Stimulated activated CD8-positive, alpha-beta memory T cell treated with anti-CD3 and anti-CD28 coated beads, Interleukin-4, amount 100 ng/mL, for 48 hours (primary cell): ENCODE measurements at places on chromosomes 4 and X.

DNA sequence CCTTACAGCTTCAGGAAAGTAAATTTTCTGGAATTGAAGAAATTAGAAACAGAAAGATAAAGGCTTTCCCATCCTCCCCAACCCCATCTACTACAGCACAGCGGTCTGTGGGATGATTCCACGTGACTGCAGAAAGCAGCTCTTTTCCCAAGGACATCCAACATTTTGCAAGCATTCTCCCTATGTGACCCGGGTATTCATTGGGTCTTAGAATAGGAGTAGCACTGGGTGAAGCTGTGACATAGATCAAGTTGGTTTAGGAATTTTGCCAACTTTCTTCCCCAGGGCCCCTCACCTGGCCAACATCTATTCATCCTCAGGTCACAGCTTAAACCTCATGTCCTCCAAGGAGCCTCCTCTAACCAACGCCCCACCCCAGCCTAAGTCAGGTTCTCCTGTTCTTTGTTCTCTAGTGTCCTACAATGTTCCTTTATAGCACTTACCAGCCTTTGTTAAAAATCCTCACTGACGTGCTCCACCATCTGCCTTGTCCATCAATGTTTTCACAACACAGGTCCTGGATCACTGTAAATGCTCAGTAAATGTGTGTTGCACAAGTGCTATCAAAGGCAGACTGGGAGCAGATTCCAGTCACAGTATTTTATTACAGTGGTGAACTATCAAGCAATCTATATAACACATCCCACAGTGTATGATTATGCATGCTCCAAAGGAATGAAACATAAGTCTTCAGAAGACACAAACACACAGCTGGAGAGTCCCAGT is 80.9 kb upstream of the MTM1 start:
- DNase-seq: no peak

- no peak for DNase-seq
Observed at GRCh38 chr4:101114936-101115372, 232.4 kb downstream of the PPP3CA start.

- DNase-seq: no peak
Observed at GRCh38 chrX:943035-943434, 269.4 kb downstream of the CRLF2 start.

GRCh38 chr4:140742838-140743193 is 13.4 kb downstream of the TBC1D9 start:
- no peak for DNase-seq

GRCh38 chr4:39657465-39657864 is 18.8 kb upstream of the SMIM14 start:
- DNase-seq: no peak

GRCh38 chrX:153807976-153808375 is 13.5 kb downstream of the SSR4 start:
- DNase-seq: no peak

DNA sequence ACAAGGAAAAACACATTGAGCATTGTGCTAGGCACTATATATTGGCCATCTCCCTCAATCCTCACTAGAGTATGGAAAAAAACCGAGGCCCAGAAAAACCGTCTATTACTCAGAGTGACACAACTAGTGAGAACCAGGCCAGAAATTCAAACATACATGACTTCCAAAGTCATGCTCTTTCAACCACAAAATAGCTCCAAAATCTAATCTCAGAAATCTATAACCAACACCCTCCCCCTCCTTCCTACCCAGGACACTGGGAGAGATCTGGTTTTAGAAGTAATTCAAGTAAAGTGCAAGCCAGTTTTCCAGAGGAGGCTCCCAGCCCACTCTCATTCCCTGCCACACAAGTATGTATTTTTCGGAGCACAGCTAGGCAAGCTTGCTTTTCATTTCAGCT is 7.6 kb downstream of the HS3ST1 start:
- DNase-seq: no peak

DNA sequence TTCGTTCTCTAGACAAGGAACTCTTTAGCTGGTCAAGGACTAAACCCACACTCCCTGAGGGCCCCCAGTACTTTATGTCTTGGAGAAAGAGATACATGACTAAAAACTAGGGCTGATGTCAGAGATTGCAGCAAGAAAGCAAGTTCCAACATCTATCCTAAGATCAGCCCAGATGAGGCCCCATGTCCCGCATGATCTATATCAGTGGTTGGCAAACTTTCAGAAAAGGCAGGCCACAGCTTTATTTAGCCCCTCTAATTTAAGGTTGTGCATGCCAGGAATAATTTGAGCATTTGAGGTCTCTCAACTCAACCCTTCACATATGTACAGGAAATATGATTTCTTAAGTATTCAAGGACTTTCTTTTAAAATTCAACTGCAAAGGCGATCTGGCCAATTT is 44.1 kb upstream of the FRMD7 start:
- DNase-seq: no peak

DNA sequence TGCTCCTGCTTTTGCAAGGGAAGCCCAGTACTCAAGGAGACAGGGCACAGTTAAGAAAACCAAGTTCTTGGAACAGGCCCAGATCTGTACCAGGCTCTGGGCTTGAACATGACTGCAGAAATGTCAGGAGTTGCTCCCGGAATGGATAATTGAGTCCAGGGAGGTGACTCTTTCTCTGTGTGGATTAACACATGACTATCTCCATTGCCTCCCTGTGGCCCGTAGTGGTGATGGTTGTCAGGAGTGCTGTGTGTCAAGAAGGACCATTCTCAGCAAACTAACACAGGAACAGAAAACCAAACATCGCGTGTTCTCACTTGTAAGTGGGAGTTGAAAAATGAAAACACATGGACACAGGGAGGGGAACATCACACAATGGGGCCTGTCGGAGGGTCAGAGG is 39.9 kb downstream of the CCKAR start:
- no peak for DNase-seq

- DNase-seq: no peak
Observed at GRCh38 chrX:105870445-105870844, 48.1 kb downstream of the NRK start.

GRCh38 chr4:173821876-173822275 is 291.8 kb upstream of the HAND2 start:
- no peak for DNase-seq

GRCh38 chrX:67780694-67781109 is 236.9 kb downstream of the AR start:
- no peak for DNase-seq

GRCh38 chr4:33577791-33578190 is 2666.5 kb downstream of the ARAP2 start:
- no peak for DNase-seq

GRCh38 chrX:40748977-40749376 is 13.6 kb upstream of the MED14 start:
- DNase-seq: no peak

DNA sequence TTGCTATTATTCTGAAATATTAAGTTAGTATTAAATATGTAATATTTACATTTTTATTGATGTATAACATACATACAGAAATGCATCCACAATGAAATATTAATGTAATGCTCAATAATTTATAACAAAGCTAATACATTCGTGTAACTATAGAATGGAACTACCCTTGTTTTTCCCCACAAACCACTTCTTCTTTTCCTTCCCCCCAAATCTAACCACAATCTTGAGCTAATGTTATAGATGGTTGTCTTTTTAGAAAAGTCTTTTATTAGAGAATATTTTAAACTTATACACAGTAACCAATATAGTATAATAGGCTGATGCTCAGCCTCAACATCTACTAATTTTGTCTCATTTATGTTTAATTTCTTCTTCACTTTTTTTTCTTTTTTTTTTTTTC is 4.5 kb upstream of the ZNF732 start:
- no peak for DNase-seq

GRCh38 chr4:185305979-185306442 is 89.7 kb downstream of the LRP2BP start:
- no peak for DNase-seq

DNA sequence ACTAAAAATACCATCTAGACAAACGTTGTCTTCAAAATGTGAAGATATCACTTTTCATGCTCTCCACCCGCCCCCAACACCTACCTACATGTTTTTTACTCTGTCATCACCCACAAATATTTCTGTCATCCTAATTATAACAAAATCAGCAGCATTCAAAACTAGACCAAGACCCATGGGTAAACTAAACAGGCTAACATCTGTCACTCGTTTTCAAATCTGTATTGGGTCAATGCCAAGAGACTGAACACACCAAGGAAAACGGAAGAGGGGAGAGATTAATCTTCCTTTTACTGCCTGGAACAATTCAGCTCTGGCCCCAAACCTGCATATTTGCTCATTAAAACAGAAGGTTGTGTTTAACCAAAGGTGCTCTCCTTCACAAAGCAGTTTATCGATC is 17.5 kb downstream of the FAM184B start:
- DNase-seq: no peak

DNA sequence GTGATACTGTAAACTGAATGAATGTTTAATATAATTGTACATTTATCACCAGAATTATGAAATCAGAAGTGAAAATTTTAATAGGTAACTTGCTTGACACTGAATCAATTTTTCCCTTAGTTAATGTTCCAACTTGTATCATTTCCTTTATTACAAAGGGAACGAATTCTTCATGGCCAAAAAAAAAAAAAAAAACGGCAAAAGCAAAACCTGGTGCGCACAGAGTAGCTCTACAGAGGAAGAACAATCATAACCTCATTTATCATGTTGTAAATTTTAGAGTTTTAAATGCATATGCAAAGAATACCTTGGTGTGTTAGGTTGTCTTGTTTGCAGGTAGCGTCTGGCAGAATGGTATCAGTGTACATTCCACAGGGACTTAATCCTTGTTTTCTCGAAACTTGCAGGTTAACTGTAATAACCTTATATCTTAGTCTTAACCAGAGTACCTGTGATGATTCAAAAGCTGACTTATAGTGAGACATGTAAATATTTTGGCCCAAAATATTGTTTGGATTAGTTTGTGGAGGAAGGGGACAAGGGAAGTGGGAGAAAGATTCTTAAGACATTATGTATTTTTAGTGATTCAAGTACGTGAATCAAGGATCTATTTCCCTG is 70.0 kb downstream of the NPNT start:
- no peak for DNase-seq

DNA sequence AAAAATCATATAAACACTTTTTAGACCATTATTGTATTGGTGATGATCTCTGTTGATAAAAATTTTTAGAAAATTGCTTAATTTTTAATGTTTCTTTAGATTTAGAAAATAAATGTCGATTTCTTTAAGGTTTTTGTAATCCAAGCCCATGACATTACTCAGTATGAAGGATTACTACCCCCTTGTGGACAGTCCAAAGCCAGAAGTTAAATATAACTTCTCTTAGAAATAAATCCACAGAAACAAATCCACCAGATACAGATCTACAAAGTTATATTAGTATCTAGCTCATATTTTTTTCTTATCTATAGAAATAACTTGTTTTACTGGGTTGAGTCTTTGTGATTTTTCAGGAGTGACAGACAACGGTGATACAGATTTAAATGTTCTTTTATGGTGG is 18.9 kb downstream of the TIFA start:
- no peak for DNase-seq

DNA sequence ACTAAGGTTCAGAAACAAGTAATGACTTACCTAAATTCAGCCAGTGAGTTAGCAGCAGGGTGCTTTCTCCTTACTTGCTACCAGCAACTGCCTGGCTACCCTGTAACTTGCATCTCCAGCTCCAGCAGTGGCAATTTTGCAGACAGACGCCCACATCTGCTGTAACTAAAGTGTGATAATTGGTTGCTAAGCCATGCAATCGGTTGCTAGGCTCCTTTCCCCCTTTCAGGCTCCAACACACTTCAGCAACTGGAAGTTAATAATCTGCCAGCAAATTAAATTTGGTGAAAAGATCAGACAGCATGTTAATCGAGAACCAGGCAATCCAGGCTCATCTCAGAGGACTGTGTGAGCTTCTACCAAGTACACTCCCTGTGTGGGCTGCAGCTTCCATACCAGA is 24.2 kb upstream of the ARHGEF9 start:
- DNase-seq: no peak

GRCh38 chr4:81665649-81666048 is 193.9 kb upstream of the RASGEF1B start:
- no peak for DNase-seq

- DNase-seq: no peak
Observed at GRCh38 chr4:107018344-107018735, 17.8 kb downstream of the DKK2 start.

DNA sequence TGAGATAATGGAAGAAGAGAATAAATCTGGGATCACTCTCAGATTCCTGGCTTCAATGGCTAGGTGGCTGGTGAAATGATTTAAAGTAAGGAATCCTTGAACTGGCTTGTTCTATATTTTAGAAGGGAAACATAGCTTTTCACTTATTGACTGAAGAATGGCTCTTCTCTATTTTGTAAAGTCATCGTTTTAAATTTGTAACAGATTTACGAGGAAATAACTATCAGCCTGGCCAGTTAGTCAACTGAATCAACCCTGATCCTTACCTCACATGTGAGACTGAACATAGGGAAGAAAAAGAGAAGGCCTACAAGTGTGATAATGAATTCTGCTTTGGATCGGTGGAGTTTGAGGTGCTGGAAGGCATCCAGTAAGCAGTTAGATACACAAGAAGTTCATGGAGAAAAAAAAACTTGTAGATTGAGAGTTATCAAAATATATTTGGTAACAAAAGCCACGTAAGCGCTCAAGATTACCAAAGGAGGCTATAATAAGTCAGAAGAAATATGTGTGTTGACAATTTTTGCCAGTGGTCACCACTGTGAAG is 12.0 kb downstream of the AREG start:
- no peak for DNase-seq

DNA sequence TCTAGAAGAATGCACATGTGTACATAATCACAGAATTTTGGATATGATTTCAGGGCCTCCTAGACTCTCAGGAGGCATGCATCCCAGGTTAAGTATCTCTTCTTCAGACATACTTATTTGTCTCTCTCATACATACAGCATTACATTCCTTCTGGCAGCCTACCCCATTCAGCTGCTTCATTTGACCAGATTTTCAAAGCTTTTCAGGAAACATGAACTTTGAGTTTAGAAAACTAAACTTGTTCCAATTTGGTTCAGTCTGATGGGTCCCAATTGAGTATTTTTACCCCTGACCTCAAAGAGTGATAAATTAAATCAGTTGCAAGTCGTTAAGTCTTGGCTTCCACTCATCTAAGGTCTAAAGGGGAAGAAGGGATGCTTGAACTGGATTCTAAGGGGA is 330.9 kb downstream of the ARHGAP24 start:
- DNase-seq: no peak

DNA sequence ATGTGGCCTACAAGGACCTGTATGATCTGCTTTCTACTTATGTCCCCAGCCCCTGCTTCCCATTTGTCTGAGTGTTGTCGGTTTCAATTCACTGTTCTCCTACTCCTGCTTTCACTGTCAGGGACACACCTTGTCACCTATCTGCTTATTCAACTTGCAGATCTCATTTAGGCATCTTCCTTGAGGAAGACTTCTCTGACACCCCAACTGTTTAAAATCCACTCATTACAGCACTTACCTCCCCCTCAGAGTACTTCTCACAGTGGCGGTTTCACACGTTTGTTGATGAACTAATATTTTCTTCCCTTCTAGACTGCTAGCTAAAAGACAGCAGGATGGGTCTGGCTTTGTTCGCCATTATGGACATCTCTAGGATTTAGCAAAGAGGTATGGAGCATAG is 279.9 kb upstream of the TET2 start:
- DNase-seq: no peak
